Effector memory CD4-positive, alpha-beta T cell (primary cell): ENCODE measurements at places on chromosomes 7 and 10.

DNA sequence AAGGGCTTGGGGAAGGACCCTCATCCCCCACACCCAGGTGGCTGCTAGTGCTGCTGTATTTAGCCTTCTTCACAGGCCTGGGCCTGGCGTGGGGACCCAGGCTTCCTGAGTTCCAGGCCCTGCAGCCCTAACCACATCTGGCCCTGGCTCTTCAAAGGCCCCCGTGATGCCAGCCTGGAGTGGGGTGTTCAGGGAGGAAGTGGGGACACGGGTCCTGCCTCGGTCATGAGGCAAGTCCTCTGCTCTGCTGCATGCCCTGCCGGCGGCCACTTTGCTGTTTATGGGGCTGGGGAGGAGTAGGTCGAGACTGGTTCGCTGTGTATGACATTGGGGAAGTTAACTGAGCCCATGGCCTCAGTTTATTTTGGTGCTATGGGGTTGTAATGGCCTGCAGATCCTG is 8.5 kb upstream of the AQP1 start:
- no peak for DNase-seq

DNA sequence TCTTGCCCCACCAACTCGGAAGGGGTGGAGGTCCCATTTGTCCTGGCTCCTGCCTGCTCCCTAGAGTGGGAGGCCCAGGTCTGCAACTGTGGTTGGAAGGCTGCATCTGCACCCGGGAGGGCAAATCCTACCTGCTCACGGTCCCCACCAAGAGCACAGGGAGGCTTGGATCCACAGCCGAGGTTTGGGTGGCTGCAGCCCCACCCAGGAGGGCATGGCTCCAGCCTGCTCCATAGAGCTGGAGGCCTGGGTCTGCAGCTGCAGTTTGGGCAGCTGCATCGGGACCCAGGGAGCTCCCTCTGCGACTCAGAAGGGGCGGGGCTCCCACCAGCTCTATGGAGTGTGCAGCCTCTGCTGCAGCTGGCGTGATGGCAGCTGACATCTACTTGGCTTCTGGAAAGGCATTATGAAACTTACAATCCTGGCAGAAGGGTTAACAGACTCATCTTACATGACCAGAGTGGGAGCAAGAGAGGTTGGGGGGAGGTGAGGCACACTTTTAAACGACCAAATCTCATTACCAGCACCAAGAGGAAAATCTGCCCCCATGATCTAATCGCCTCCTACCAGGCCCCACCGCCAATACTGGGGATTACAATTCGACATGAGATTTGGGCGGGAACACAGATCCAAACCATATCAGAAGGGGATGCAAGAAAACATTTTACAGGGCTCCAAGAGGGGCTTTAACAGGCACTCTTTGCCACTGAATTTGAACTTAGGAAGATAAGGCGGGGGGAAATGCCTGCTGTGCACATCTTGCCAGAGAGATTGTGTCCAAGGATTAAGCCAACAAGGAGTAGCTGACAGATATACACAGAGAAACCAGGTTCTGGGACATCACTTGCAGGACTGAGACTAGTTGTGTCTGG is 8.2 kb upstream of the BLVRA start:
- DNase-seq, result no peak

DNA sequence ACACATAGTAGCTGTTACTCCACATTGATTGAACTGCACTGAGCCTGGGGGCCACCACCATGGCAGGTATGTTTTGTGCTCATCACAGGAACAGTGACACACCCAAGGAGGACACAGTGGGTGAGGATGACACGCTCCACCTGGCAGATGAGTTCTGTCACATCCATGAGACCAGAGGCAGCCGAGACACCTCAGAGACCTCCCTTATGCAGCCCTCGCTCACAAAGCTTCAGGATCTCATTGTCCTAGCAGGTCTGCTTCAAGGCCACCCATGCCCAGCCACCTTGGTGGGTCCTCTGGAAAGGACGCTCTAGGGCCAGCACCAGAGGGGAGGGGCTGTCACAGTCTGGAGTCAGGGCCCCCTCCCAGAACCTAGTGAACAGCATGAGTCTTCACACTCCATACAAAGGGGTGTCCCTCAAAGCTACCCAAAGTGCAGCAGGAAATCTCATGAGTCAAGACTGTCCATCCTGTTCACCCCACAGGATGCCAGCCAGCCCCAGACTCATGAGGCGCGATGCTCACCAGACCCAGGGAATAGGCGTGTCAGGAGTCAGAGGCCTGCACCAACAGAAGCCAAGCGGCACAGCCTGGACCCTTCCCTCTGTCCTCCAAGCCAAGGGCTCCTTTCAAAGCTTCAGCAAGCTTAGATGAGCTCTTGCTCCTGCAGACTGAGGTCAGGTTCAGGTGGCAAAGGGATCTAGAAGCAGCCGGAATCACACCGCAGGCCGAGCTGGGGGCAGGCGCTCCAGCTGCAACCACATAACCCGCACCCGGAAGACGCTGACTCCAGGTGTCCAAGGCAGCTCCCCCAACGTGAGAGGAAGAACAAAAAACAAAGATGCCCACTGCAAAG is 9.6 kb downstream of the FAM53B start:
- no peak for DNase-seq

GRCh38 chr7:141704112-141704511 is 2.1 kb upstream of the DENND11 start:
- no peak for DNase-seq

DNA sequence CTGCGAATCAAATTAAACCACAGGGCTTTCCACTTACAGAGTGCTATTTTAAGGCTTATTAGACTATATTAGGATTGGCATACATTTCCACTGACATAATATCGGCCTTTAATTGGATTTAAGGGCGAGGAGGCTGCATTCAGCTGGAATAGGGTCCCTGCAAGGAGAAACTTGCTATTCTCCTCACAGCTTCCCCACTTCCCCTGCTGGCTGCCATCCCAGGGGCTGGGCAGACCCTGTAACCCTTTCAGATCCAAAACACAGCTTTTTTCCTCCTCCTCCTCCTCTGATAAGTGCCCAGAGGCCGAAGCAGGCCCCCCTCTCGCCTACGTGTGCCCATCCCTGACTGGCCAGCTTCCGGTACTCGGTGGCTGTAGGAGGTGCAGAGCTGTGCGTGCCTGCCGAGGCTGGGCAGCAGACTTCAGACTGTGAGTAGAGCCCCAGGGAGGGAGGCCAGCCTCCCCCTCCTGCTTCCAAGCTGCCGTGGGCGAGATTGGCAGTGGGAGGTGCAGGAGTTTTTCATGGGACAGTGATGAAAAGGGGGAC is 224.2 kb downstream of the PLXNA4 start:
- DNase-seq, result no peak
